ENCODE measurements at places on chromosomes 7 and 10.

DNA sequence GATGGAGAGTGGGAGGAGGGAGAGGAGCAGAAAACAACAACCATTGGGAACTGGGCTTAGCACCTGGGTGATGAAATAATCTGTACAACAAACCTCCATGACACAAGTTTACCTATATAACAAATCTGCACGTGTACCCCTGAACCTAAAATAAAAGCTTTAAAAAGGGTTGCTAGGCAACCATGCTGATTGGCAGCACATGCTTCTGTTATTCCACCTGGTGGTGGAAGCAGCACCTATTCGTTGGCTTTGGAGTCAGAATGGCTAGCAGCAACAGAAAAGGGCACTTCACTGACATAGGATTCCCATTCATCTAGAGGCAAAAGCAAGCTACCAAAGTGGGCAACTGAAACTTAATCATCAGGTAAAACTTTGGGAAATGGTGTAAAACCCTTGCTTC, 57.1 kb downstream of the RELN start:
- no peak for DNase-seq

DNA sequence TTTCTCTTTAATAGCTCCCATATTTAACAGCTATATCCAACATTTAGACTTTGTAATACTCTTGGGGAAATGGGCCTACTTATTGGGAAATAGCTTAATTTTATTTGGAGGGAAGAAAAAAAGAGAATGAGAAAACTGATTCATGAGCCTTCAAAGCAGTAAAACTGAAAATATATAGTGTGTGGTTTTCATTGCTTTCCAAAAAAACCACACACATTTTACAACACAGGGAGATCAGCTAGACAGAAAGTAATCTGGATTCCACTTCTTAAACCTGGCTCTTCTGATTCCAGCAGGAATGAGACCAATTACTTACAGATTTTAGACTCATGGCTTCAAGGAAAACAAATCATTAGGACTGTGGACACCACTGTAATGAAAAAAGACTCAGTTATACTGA, 48.7 kb downstream of the CH25H start:
- peak; percentile 51 for DNase-seq

DNA sequence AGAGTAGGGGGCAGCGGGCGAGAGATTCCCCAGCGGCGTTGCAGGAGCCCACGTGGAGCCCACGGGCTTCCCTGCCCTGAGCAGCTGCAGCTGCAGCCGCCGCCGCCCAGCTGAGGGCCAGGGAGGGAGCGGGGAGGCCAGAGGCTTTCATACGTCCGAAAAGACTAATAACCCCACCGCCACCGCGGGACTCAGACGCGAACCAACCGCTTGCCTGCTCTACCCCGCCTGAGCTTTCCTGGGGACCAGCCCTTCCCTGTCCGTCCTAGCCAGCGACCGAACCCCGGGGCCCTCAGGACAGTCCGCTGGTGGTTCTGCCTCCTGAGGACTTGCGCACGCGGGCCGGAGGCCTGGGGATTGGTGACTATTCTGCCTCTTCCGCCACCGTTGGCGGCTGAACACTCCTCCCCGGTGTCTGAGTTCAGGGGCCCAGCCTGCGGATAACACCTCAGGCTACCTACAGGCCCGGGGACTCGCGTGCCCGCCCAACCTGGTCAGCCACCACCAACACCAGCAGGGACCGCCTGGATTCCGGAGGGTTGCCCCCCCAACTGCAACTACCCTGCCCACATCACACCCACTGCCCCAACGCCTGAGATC, 18.4 kb downstream of the IFT22 start:
- DNase-seq = no peak

GRCh38 chr10:24726626-24727025, 2.9 kb upstream of the ARHGAP21 start:
- DNase-seq = no peak

DNA sequence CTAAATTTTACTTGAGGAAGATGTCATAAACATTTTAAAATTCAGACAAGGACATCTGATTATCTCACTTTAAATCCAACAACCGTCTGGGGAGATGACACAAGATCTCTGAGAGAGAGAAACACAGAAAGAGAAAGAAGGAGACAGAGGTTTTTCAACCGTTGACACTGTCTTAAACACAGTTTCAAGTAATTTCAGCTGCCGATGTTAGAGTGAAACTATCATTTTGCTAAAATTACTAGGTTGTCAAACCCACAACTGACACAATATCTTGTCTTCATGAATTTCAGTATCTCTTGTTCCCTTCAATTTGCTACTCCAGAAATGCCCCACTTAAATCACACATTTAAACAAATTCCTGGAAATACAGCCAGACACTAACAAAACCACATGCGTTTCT, 174.8 kb downstream of the RAPGEF5 start:
- no peak for DNase-seq

GRCh38 chr7:832167-832967, at the start of gene SUN1:
Gene SUN1, plus strand, starts transcription at chr7:832476. Its CDS starts 49 bp downstream, at chr7:832525.
- DNase-seq = no peak

GRCh38 chr10:75101416-75102251, 9.8 kb upstream of the SAMD8 start:
- no peak for DNase-seq

- no peak for DNase-seq
Measured at GRCh38 chr10:48449501-48450232, 143.2 kb downstream of the MAPK8 start.

DNA sequence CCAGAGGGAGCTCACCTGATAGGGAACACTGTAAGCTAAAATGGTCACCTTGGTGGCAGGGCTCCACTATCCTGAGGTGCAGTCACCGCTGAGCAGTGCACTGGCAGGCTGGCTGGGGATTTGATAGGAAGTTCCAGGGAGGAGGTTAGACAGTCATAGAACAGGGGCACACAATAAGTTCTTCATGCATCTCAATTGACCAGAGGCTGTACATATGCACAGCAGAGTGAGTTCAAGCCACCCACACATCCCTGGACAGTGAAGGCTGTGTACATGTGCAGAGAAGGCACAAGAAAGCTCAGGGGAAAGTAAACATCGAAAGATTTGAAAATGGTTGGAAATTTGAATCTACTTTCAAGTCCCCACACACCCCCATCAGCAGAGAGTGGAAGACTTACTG, 13.9 kb downstream of the PRTFDC1 start:
- no peak for DNase-seq

DNA sequence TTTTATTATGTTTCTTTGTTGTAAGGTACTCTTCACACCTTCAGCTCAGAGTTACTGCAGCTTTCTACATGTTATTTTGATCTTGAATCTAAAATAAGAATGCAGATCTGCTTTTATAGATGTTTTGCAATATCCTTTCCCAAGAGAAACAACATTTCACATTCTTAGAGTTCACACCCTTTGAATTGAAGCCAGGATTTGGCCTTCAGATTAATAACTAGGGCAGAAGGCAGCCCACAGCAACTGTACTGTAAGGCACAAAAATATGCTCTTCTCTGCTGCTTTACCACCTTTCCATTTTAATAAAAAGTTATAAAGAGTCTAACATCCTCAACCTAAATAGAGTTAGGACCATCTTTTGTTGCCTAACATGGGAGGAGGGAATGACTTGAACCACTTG, 224.7 kb downstream of the LHFPL3 start:
- no peak for DNase-seq

DNA sequence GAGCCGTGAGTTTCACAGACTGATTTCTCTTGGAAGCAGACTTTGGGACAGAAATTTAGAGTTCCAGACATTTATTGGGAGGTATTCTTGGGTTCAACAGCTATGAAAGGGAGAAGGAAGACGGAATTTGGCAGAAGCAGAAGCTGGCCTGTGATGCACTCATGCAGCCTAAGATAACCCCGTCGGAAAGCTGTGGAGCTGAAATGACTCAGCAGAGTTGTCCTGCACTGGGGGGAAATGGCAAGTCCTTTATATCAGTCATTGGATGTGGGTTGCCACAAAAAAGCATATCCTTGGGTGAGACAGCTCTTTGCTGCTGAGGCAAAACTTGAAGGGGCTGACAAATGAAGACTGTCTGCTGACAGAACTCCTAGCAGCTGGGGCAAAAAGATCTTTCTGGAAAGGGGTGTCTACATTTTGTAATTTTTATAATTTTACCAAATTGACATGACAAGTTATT, 11.5 kb upstream of the MICU1 start:
- no peak for DNase-seq

GRCh38 chr10:44951576-44952226, 7.9 kb upstream of the RASSF4 start:
- no peak for DNase-seq

- no peak for DNase-seq
Measured at GRCh38 chr7:36005876-36006275, 147.2 kb upstream of the EEPD1 start.
